Neural crest cell (in vitro differentiated cells): ENCODE measurements at places on chromosomes 6 and 20.

- no peak for DNase-seq
These were observed 103.1 kb downstream of the DST start for GRCh38 chr6:56539527-56540105.

- DNase-seq = no peak
These were observed 92.8 kb downstream of the ATRN start for GRCh38 chr20:3563548-3564177.

DNA sequence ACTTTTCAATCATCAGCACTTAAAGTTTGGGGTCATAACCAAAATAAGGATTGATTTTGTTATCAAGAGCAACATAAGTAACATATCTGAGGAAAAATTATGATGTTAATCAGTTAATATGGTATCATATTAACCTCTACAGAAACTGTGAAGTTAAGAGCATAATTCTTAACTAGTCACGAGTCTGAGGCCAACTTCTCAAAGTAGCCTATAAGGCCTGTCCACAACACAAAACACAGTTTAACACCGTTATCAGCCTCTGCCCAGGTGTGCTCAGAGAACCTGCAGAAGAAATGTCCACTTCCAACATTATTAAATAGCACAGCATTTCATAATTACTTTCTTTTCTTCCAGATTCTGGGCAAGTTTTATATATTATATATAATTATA, 1.1 kb downstream of the STX7 start:
- DNase-seq = no peak

DNA sequence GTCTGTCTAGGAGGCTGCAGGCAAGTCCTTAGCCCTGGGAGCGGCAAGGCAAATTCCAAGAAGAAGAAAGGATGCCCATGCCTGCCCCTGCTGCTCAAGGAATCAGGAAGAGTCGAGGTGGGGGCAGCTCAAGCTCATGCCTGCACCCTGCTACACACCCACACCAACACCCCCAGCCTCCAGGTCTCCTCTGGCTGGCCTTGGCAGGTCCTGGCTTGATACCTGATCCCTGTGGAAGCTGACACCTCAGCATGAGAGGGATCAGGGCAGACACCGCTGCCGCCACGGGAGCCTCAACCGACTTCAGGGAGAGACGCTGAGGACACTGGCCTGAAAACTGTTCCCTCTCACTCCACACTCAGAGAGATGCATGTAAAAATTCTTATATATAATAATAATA, 35.5 kb upstream of the MAFB start:
- DNase-seq = no peak

- no peak for DNase-seq
These were observed 5.2 kb downstream of the SLC35D3 start for GRCh38 chr6:136927292-136927691.

DNA sequence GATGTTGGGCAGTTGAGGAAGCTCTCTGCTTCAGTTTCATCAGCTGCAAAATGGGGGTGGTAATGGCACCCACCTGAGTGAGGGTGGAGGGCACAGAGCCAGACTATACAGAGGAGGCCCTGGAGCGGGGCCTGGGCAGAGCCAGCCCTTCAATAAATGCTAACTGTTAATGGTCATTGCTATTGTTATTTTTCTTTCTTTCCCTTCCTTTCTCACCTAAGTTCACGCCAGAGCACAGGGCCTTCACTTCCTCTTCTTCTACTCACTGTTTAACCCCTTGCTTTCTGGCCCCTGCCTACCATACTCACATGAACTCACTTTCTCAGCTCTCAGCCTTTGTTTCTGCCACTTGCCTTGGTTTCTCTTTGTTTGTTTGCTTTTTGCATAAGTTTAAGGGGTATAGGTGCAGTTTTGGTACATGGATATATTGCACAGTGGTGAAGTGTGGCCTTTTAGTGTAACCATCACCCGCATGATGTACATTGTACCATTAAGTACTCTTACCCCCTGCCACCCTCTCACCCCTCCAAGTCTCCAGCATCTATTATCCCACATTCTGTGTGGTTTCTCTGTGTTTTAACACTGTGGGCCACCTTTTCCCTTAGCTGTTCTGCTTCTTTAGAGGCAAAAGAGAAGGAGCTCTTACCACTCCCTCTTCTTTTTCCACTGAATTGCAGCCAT, 7.5 kb upstream of the RREB1 start:
- DNase-seq = no peak

DNA sequence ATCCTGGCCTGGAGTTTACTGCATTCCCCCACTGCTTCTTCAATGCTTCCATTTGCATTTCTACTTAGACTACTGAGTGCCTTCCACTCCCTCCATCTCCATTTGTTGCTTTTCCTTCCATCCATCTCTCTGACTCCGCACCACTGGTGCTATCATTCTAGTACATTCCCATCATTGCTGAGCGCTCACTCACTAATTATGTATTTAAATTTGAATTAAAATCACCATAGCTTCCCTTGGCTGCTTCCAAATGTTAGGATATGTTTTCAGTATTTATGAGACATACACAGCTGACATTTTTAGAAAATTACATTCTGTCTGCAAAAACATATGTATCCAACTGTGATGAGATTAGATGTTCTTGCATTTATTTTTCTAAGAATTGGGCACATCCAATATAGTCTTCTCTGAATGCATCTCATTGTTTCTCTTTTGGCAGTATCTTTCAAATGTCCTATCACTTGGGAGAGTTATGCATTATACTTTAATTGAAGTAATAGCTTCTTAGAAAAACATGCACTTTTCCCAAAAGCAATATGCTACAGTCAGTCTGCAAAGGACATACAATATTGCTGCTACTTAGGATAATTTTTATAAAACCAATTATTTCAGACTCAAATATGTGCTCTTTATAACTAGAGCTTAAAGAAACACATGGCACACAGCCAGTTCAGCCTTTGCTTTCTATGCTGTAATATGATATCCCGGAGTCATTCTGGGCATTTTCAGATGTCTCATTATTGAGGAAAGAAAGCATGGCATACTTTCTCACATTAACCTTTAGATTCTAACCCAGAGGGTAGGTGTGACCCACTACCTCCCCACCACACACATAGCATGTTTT, 12.1 kb upstream of the COL21A1 start:
- no peak for DNase-seq

DNA sequence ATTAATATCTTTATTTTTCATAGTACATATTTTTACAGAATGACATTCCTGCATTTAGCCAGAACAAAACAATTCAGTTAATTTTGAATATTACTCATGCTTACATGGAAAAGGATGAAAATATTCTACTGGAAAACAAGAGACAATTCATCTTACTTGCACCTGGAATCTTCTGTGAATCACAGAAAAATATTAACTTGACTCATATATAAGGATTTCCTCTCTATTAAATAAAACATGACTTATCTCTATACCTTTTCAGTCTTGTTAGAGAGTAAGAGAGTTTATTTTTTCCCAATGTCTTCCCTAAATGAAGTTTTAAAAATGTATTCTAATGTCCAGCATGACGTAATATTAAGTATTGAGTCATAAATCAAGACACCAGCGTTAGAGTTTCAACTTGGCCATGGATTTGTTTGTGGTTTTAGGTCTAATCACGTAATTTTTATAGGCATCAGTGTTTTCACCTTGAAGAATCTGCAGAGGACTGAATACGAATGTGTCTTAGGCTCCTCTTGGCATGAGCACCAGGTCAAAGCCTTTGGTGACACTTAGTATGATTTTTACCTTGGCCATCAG, 445.1 kb upstream of the JAG1 start:
- no peak for DNase-seq

DNA sequence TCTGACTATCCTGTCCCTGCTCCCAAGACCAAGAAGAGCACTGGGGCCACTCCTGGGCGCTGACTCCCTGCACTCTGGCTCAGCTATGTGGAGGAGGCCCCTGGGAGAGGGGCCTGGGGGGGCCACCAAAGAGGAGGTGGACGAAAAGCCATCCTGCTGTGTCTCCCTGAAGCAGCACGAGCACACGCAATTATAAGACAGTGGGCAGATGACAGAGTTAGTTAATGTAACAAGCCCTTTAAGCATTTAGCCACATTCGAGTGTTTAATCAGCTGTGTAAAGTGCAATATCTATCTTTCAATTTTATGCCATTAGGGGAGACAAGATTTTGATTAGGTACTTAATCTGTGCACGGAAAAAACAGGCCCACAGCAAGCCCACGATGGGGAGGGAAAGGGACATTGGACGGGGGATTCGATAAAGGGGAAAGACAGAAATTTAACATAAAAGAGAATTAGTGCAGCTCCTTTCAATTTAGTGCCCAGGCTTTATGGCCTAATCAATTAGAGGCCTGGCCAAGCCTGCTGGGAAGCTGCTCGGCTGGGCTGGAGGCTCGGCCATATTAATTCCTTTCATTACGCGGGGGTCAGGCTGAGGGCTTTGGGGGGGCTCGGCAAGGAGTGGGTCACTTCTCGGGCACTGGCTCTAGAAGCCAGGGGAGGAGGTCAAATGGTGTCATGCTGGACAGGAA, 286.2 kb downstream of the DHX35 start:
- no peak for DNase-seq

DNA sequence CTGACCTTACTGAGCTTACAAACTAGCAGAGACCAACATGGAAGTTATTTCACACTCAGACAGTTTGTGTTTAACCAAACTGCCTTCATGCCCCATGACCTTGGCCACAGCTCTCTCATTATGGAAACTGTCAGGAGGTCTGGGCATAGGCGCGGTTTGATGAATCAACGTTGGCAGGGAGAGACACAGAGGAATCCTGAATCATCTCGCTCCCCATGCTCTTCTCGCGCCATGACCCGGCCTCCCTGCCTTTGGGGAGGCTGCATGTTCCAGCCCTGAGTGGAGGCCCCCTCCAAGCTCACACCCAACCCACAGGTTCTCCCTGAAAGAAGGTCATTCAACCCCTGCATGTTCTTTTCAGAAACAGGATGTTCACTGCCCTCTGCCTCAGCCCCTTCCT, 15.9 kb upstream of the GDAP1L1 start:
- DNase-seq = no peak

- DNase-seq = no peak
These were observed 4.3 kb downstream of the GFRA4 start for GRCh38 chr20:3658716-3659491.

DNA sequence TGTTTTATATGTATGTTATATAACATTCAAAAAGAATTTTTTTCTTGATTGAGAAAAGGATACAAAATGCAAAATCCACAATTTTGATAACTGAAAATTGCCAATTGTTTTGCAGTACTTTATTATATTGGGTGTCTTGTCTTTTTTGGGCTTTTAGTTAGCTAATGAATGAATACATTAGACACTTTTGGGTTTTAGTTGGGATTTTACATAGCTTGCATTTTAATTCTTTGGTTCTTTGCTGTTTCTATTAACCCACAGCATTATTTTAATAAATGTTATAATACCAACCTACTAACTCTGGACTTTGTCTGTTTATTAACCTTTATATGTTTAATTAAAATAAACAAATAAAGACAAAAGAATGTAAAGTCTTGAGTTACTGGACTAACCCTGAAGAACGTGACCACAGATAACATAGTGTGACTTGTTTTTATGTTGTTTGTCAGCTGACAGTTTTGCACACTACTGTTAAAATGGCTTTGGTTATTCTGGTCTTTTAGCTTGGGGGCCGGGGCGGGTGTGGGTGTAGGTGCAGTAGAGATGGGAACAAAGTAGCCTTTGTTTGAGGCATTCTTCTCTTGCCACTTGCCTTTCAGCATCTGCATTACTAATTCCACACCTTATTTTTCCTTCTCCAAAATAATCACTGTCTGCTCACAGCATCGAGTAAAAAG, 159.1 kb downstream of the QKI start:
- no peak for DNase-seq

- no peak for DNase-seq
These were observed 23.3 kb downstream of the KCNK15 start for GRCh38 chr20:44768854-44769480.

DNA sequence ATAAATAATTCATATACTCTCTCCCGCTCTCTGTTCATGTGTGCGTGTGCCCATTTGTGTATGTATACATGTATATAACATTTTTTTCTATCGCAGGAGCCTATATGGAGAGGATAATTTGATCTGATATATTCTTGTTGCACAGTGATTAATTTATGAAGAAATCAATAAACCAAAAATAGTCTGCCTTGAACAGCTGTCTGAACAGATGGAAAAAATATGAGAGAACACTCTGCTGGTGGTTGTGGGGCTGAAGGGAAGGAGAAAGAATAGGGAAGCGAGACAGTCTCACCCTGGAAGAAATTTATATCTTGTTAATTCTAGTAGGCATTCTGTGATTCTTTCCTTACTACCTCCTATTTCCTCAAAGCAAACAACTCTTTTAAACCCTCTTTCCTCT, 96.6 kb upstream of the B3GAT2 start:
- no peak for DNase-seq

DNA sequence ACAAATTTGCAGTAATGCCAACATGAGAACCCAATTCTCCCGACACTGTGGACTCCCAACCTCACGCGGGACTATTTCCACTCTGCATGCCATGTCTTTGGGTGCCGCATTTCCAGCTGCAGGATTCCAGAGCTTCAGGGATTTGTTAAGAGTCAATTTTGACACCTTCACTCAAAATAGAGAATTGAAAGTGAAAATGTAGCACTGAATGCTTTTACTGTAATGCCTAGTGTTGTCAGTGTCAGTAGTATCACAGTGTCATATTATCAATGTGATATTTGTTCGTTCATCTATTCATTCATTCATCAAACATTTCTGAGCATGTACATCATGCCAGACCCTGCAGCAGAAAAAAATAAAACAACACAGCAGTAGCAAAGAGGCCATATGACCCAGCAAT, 13.4 kb upstream of the FAM50B start:
- no peak for DNase-seq

DNA sequence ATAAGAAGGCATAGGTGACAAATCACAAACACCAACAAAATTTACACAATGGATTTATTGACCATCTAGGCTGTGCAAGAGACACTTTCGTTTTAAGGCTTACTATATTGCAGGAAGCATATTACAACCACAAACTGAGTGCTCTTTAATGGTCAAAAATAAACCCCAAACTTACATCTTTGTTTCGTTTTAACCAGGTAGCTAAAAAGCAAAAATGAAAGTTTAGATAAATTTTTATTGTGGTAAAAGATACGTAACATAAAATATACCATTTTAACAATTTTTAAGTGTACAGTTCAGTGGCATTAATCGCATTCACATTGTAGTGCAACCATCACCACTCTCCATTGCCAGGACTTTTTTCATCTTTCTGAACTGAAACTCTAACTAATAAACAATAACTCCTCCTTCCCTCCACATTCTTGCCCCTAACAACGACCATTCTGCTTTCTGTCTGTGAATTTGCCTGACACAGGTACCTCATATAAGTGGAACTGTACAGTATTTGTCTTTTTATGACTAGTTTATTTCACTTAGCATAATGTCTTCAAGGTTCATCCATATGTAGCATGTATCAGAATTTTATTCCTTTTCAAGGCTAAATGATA, 32.3 kb upstream of the DUSP22 start:
- no peak for DNase-seq

- no peak for DNase-seq
These were observed 89.7 kb upstream of the RNF217 start for GRCh38 chr6:124872361-124873065.
